ENCODE measurements at places on chromosomes 2 and 18. TPM values are rescaled to one million over a fixed set of nuclear protein-coding genes. Genes with fewer than 3 reads are reported as not detected.

DNA sequence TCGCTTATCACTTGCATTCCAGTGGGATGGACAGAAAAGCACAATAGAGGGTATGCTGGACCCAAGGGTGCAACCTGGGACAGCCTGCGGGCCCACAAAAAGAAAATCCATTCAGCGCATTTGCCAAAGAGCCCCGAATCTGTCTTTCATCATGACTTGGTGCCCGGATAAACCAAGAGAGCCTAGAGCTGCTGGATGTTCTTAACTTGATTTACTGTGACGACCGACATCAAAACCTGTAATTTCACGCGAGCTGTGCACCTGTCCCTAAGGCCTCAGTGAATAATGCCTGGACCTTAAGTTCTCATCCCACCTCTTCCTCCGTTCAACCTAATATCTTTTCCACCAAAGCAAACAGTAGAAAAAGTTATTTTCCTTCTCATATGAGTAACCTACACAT is 115.5 kb upstream of the ACKR3 start:
- DNase-seq: no peak

SERPINB13 gene
- not detected for total RNA-seq

- DNase-seq: no peak
Measured at GRCh38 chr2:230865766-230866755, 1.3 kb downstream of the ITM2C start.

DNA sequence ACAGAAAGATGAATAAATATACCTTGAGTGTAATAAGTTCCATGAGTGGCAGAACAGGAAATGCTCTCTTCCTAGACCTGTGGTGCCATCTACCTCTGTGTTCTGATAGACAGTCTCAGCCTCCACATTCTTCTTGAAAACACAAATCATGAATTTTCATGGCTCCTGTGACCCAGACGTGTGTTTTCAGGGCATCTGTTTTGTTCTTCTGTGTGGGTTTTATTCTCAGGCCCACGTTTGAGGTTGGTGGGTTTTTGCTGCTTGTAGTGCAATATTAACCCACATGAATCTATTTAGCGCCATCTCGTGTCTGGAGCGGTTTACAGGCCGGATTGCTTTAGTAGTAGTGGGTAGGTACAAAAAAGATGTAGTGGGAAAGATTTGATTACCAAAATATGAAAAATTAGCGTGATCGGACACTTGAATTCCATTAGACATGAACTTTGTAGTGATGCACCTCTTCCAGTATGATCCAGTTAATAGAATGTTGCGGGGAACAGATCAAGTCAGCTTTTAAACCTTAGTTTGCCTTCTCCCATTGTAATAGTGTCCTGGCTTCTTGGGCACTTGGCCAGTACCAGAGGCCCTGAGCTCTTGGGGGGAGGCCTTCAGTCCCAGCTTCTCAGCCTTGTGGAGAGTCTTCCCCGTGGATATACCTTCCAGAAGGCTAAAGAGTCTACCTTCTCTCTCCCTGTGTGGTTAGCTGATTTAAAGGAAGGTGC is 256.5 kb downstream of the TPGS2 start:
- peak; percentile 36 for DNase-seq

DNA sequence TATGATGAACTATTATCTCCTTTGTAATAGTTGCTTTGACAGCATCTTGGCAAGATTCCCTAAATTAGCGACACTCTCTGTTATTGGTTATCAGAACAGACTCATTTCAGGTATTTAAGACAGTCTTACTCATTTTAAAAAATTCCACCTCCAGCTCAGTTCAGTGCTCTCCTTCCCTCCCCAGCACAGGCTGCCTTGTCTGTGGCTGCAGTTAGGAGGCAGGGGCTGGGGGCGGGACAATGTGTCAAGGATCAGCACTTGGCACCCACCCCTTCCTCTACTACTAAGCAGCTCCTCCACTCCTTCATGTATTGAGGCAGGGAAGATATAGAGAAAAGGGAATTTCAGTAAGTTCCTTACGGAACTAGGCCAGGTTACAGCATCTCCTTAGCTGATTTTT is 85.0 kb downstream of the VSNL1 start:
- DNase-seq: no peak

PRSS56 gene
- total RNA-seq: not detected

ZNF892 gene
- total RNA-seq: 2.0 TPM

GRCh38 chr2:237351046-237351445 is 62.9 kb downstream of the COL6A3 start:
- no peak for DNase-seq

- no peak for DNase-seq
Measured at GRCh38 chr2:121502781-121503180, 27.9 kb upstream of the RNU4ATAC start.

DNA sequence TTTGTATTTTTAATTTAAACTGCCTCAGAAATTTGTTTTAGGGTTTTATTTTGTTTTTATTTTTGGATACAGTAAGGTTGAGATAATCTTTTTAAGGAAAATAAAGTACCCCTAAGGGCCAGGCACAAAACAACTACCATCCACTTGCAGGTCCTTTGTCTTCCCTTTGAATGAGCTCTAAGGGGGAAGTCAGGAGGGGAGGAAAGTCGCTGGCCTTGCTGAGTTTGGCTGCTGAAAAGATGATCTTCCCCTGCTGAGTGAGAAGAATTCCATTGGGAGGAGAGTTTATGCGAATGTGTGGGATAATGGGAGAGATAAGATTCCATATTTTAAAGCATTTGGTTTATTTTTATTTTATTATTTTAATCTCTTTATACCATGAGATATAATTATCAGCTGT is 100.7 kb downstream of the ARHGAP15 start:
- no peak for DNase-seq

GRCh38 chr18:14970027-14970426 is 222.1 kb downstream of the ANKRD30B start:
- DNase-seq: peak; percentile 85

GRCh38 chr2:200810252-200810997 is 1.3 kb upstream of the BZW1 start:
- DNase-seq: no peak

- DNase-seq: no peak
Measured at GRCh38 chr2:171087547-171087946, 73.1 kb downstream of the TLK1 start.

DSC2 gene
- total RNA-seq: 0.48 TPM

Measured in H4 (cell line).